ENCODE measurements at places on chromosomes 16 and 17.
A peak's percentile ranks its signal among the peaks of the same experiment; 100 is the strongest.

DNA sequence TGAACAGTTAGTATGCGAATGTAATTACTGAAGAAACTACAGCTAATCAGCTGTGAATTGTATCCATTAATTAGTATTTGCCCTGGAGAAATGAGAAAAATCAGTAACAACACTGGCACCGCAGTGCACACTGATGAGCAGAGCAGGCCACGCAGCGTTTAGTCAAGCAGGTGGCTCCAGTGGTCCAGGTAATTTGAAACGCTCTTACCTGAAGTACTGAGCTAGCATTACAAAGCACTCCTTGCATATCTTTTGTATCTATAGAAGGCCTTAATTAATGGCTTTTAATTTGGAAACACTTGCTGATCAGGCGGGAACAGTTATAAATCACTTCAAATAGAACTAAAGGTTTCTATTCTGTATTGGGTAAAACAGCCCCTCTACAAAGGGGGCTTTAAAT lies 76.4 kb downstream of the TOX3 start:
- no peak for DNase-seq

- DNase-seq = no peak
Observed at GRCh38 chr17:44191369-44191768, 4.6 kb downstream of the TMUB2 start.

- DNase-seq = no peak
Observed at GRCh38 chr16:23691483-23692189, 12.9 kb downstream of the PLK1 start.

DNA sequence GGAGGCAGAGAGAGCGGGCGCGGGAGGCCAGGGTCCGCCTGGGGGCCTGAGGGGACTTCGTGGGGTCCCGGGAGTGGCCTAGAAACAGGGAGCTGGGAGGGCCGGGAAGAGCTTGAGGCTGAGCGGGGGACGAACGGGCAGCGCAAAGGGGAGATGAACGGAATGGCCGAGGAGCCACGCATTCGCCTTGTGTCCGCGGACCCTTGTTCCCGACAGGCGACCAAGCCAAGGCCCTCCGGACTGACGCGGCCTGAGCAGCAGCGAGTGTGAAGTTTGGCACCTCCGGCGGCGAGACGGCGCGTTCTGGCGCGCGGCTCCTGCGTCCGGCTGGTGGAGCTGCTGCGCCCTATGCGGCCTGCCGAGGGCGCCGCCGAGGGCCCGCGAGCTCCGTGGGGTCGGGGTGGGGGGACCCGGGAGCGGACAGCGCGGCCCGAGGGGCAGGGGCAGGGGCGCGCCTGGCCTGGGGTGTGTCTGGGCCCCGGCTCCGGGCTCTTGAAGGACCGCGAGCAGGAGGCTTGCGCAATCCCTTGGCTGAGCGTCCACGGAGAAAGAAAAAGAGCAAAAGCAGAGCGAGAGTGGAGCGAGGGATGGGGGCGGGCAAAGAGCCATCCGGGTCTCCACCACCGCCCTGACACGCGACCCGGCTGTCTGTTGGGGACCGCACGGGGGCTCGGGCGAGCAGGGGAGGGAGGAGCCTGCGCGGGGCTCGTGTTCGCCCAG lies 1.2 kb upstream of the CBX4 start:
- DNase-seq = peak; percentile 57

- no peak for DNase-seq
Observed at GRCh38 chr17:13029340-13029739, 11.5 kb upstream of the ELAC2 start.

All from activated T-cell treated with anti-CD3 and anti-CD28 coated beads, Interleukin-2, amount 50 U/mL, for 24 hours (primary cell).